NCI-H1694 treated with DMSO at 0.1 percent for 48 hours (cell line): ENCODE measurements at places on chromosomes 13 and 19.

DNA sequence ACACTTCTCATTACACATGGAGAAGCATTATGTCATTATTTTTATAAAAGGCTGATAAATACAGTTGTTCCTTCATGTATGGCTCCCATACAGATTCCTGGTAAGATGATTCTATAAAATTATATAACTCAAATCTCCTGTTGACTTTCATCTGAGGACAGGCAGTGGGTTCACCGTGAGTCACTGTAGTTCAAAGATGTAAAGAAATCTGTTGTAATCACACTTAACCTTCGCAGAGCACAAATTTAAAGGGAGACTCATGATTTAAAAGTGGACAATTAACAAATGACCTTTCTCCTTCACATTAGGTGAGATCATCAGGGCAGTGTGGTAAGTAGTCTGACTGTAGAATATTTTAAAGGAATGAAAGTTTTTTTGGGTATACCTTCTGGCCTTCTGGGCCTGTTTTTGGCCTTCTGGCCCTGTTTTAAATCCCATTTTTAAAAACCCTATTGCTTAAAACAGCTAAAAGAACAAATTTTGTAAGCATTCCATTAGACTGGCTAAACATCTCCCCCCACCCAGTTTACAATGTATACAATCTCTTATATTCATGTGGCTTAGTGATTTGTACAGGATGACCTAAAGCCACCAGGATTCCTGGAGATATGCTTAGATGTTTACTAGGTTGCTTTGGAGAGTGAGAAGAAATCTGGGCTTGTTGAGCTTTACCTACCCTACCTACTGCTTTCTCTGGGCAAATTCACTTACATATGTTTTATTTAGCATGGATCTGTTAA lies 171.2 kb downstream of the ITGBL1 start:
- no peak for DNase-seq

DNA sequence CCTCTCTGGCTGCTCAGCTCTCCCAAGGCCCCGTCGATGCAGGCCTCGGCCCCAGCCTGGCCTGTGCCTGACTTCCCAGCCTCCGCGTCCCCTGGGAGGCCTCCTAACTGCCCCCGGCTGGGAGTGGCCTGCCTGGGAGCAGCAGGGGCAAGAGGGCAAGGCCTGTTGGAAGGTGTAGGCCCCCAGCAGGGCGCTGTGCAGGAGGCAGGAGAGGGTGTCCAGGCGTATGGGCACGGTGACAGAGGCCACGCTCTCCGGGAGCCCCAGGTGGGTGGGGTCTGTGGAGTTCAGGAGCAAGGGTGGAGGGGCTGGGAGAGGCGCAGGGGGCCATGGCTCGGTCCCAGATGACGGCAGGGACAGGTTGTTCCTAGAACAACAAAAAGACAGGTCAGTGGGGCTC lies 1.2 kb downstream of the C19orf84 start:
- DNase-seq: no peak

DNA sequence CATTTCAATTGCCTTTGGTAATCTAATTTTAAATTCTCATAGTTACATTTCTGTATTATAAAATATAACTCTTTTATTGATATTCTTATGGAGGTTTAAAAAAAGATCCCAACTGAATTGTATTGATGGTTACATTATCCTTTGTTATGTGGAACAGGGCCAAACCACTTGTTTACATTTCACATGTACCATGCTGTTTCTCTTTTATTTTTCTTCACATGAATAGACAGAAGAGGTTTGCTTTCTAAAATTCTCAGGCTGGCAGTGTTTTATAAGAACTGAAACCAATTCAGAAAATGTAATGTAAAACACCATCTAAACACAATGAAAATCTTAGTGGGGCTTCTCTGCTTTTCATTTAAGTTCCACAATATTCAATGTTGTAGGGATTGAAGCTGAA lies 122.5 kb downstream of the GPC5 start:
- no peak for DNase-seq

- peak; percentile 91 for DNase-seq
These were observed 17.9 kb downstream of the DOCK9 start for GRCh38 chr13:98959786-98960605.

- DNase-seq: no peak
These were observed 25.0 kb upstream of the C1QTNF9B start for GRCh38 chr13:23922005-23922932.

DNA sequence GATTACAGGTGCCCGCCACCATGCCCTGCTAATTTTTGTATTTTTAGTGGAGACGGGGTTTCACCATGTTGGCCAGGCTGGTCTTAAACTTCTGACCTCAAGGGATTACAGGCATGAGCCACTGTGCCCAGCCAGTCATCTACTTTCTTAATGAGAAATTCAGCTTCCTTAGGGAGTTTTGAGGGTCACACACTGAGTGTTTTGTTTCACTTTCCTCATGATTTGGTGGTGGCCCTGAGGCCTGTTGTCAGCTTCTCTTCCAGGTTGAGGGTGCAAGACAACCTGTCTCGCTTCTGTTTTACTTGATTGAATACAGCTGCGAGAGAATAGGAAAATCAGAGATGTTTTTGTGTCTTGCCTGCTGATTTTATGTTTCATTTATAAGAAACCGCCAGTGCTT lies 9.9 kb downstream of the FRY start:
- no peak for DNase-seq

DNA sequence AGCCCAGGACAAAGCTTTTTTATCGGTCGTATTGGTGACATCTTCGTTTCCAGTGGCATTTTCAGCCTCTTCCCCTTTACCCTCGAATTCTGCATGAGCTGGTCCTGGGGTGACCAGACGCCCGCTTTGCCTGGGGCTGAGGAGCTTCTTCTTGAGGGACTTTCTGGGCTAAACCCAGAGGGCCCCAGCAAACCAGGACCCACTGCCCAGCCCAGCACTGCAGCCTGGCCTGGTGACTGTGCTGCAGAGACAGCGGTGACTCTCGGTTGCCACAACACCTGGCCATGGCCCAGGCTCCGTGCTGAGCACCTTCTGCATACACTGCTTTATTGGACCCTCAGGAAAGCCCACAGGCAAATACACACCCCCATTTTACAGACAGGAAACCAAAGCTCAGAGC lies 21.0 kb downstream of the SPACA7 start:
- DNase-seq: no peak

- DNase-seq: peak; percentile 5
These were observed at the start of gene SYT3 for GRCh38 chr19:50639121-50640112. Gene SYT3, minus strand, starts transcription at chr19:50639881. Its CDS starts 2,470 bp downstream, at chr19:50637411.

GRCh38 chr13:70541451-70541850 lies 433.2 kb upstream of the KLHL1 start:
- DNase-seq: no peak

GRCh38 chr13:51549593-51549992 lies 34.7 kb upstream of the WDFY2 start:
- no peak for DNase-seq

GRCh38 chr19:42057846-42058245 lies 12.2 kb downstream of the GRIK5 start:
- DNase-seq: no peak

DNA sequence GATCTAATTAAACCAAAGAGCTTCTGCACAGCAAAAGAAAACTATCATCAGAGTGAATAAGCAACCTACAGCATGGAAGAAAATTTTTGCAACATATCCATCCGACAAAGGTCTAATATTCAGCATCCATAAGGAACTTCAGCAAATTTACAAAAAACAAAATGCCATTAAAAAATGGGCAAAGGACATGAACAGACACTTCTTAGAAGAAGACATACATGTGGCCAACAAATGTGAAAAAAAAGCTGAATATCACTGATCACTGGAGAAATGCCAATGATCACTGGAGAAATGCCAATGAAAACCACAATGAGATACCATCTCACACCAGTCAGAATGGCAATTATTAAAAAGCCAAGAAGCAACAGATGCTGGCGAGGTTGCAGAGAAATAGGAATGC lies 32.5 kb downstream of the ZNF582 start:
- DNase-seq: no peak
